H1 (cell line): ENCODE measurements at places on chromosomes 1 and 21.

GRCh38 chr1:31952825-31953220 is 14.7 kb upstream of the PTP4A2 start:
- H3K36me3 ChIP-seq: no peaks in the 10 kb centered on the region
- H3K4me1 ChIP-seq: peaks cover 10% of the 10 kb centered on the region
- H3K27ac ChIP-seq: no peak overlapping the region
- no peak overlapping the region for H3K4me3 ChIP-seq
- no peak for DNase-seq

DNA sequence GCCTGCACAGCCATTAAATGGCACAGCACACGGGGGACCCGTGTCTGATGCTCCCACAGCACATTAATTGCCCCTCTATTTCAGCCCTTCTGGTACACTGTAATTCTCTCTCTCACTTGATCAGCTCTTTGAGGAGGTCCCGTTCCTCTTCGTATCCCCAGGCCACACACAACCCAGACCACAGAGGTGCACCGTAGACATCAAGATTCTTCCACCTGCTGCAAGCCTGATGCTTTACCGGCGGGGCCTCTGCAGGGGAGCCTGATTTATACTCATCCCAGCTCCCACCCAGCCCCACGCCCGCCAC is 759 bp downstream of the SMYD3 start:
- H3K36me3 ChIP-seq: no peaks in the 10 kb centered on the region
- H3K27me3 ChIP-seq: peaks cover 3% of the 10 kb centered on the region; the same call in 1 of the 2 replicates
- peak overlapping the region; percentile 82 for H3K4me3 ChIP-seq
- no peaks in the 10 kb centered on the region for H3K4me1 ChIP-seq
- H3K27ac ChIP-seq: no peak overlapping the region
- DNase-seq: no peak

DNA sequence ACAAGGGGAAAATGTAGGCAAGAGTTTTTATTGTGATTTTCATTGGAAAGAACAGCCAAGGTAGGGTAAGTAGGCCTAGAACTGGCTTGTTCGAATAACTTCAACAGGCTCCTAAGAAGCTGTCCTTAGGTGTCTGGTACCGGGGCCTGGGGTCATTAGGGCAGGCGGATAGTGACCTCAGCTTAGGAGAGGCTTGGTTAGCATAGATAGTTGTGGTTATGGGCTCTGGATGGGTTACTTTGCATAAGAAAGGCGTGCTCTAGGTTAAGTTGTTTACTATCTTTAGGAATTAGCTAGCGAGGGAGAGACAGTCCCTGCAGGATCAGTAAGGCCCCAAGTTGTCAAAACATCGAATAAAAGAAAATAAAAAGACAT is 20.7 kb upstream of the HPCAL4 start:
- H3K27me3 ChIP-seq: peaks cover 99% of the 10 kb centered on the region
- 0 out of 2 replicates have a peak, but pooled peaks cover 3% of the 10 kb centered on the region for H3K4me1 ChIP-seq
- H3K36me3 ChIP-seq: no peaks in the 10 kb centered on the region
- no peak overlapping the region for H3K4me3 ChIP-seq

DNA sequence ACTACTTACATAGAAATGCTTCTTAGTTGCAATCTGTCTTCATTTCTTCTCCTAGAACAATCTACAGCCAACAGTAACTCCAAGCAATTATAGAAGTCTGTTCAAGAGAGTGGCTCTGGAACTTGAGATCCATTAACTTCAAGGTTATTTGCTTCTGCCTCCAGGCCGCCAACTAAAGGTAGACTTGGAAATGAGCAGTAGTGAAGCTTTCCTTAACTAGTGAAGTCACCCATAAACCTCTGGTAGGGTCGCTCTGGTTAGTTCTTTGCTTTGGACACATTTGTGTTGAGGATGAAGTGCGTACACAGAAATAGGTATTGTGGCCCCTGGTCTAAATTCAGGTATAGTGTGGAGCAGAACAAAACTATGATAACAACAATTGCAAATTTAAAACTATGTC is 809.9 kb upstream of the RGS18 start:
- no peaks in the 10 kb centered on the region for H3K27me3 ChIP-seq
- no peak overlapping the region for H3K4me3 ChIP-seq
- no peak overlapping the region for H3K27ac ChIP-seq
- no peak for DNase-seq

- no peaks in the 10 kb centered on the region; the same call in 1 of the 2 replicates for H3K4me1 ChIP-seq
- no peak overlapping the region for H3K27ac ChIP-seq
- H3K4me3 ChIP-seq: no peak overlapping the region
- no peaks in the 10 kb centered on the region for H3K27me3 ChIP-seq
- no peaks in the 10 kb centered on the region for H3K36me3 ChIP-seq
Observed at GRCh38 chr1:44688760-44689446, 14.4 kb downstream of the ARMH1 start.

GRCh38 chr1:10624256-10625050 is 149.7 kb downstream of the PEX14 start:
- H3K4me3 ChIP-seq: no peak overlapping the region
- H3K27me3 ChIP-seq: no peaks in the 10 kb centered on the region
- H3K27ac ChIP-seq: no peak overlapping the region
- DNase-seq: no peak

GRCh38 chr1:96145492-96145891 is 576.1 kb upstream of the PTBP2 start:
- H3K36me3 ChIP-seq: no peaks in the 10 kb centered on the region
- no peak for DNase-seq
- no peak overlapping the region for H3K27ac ChIP-seq
- H3K27me3 ChIP-seq: no peaks in the 10 kb centered on the region
- H3K4me3 ChIP-seq: no peak overlapping the region

GRCh38 chr1:212655668-212656440 is 43.8 kb downstream of the BATF3 start:
- H3K4me1 ChIP-seq: peaks cover 2% of the 10 kb centered on the region
- H3K4me3 ChIP-seq: no peak overlapping the region
- no peaks in the 10 kb centered on the region for H3K27me3 ChIP-seq
- no peak for DNase-seq

- H3K4me1 ChIP-seq: no peaks in the 10 kb centered on the region
- DNase-seq: no peak
- no peak overlapping the region for H3K27ac ChIP-seq
- no peaks in the 10 kb centered on the region for H3K27me3 ChIP-seq
- H3K36me3 ChIP-seq: no peaks in the 10 kb centered on the region
Observed at GRCh38 chr1:116357487-116357886, 15.6 kb upstream of the ATP1A1 start.
